ENCODE measurements at places on chromosomes 3 and 15.
A peak's percentile ranks its signal among the peaks of the same experiment; 100 is the strongest.

DNA sequence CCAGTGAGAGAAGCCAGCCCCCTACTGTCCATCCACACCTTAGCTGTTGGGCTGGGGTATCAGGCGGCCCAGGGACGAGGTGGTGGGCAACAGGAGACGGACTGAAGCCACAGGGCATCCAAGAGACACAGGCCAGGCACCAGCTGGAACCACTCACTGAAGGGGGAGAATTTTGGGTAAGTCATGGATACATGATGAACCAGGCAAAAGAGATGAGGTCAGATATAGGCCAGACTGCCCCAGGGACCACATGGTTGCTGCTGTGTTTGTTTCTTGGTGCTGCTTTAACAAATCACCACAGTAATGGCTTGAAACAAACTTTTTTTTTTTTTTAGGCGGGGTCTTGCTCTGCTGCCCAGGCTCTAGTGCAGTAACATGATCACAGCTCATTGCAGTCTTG is 66.4 kb downstream of the SEMA5B start:
- no peak for DNase-seq

- DNase-seq: no peak
Measured at GRCh38 chr3:150970665-150971324, 1.7 kb downstream of the CLRN1 start.

GRCh38 chr15:68990231-68990991 is 24.1 kb upstream of the NOX5 start:
- DNase-seq: no peak

GRCh38 chr3:44252332-44252959 is 10.8 kb downstream of the TOPAZ1 start:
- DNase-seq: no peak

GRCh38 chr15:60554494-60554893 is 75.6 kb upstream of the ICE2 start:
- DNase-seq: no peak

- DNase-seq: peak; percentile 88
Measured at GRCh38 chr15:31391687-31392671, 65.3 kb downstream of the KLF13 start.

DNA sequence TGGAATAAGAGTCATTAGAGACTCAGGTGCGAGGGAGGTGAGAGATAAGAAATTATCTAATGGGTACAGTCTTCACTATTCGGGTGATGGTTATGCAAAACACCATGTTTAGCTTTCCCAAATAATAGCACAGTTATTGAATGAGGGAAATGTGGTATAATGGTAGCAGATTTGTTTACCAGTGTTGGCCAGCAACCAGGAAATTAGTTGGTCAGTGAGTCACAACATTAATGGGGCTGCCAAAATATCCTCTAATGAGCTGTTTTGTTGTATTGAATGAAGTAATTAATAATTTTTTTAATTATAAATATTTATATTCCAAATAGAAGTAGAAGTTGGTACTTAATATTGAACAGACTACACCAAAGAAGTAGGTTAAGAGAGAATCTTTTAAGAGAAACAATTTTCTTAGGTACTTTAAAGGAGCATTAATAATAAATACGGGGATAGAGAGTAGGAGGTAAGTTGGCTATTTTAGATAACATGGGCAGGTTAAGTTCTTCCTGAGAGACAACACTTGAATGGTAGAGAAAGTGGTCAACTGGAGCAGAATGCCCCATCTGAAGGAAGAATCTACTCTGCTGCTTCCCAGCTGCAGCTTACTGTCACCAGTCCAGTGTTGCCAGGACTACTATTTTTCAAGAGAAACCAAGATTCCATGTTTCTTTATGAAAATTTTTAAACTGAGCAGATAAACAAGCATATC is 218.8 kb downstream of the UBE2E2 start:
- no peak for DNase-seq

GRCh38 chr3:50530001-50530970 is 26.9 kb upstream of the CACNA2D2 start:
- DNase-seq: no peak

GRCh38 chr15:25890529-25890928 is 27.4 kb upstream of the ATP10A start:
- DNase-seq: no peak

DNA sequence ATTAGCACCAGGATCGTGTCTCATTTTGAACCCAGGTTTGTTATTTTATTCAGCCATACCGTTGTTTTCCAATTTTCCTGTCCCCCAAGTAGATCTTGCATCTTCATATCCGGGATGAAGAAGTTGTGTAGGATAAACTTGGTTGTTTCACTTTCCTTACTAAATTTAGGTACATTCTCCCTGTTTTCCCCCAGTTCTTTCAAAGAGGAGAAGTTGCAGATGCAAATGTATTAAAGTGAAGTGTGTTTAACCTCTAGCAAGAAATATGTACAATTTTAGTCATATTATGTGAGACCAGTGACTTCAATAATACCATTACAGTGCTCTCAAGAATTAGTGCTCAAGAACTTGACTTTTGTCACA is 1.3 kb downstream of the ATXN7 start:
- DNase-seq: no peak

DNA sequence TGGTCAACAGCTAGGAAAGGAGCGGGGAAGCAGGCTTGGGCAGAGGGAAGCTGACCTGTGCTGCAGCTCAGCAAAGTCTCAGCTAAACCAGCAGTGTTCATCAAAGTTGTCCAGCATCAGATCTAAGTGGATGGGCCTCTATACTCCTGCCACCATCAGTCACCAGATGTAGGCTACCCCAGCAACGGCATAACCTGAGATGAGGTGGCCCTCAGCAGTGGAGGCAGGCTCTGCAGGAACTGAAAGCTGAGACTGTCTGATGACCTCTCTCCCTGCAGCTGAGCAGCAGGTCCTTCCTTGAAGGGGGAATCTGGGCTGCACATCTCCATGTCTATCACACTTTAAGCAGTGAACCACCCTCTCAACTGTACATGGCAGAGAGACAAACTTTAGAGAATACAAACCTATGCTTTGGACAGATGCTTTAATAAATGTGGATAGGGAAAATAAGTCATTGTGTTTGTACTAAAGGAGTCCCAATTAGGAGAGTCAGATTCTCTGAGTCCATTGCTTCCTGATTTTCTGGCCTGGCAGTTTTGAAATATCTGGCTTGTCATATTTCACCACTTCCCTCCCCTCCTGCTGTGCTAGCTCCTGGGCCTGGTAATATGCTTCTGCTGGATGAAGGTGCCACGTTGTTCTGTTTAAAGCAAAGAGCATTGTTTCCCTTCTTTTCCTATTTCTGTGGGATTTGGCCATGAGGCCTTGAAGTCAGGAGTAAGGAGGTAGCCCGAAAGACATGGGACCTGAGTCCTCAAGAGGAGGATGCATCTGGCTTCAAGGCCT is 11.1 kb upstream of the PSTPIP1 start:
- no peak for DNase-seq

DNA sequence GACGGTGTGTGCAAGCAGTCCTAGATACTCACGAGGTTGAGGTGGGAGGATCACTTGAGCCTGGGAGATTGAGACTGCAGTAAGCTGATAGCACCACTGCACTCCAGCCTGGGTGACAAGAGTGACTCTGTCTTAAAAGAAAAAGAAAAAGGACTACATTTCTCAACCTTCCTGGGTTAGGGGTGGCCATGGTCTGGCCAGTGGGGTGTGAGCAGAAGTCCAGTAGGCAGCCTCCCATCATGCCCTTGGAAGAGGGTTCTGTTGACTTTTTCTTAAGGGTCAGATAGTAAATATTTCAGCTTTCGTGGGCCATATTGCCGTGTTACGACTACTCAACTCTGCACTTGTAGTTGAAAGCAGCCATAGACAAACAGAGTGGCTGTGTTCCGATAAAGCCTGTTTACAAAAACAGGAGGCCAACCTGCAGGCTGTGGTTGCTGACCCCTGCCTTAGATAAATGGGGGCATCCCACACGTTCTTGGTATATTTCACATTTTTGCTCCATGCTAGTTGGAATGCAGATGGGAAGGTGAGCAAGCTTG is 31.0 kb upstream of the PDE8A start:
- no peak for DNase-seq

GRCh38 chr15:79863886-79864285 is 32.9 kb downstream of the MTHFS start:
- DNase-seq: no peak

GRCh38 chr3:124833710-124834332 is 53.3 kb downstream of the ITGB5 start:
- DNase-seq: no peak

GRCh38 chr3:149494022-149494758 is 19.7 kb downstream of the TM4SF4 start:
- DNase-seq: peak; percentile 44

DNA sequence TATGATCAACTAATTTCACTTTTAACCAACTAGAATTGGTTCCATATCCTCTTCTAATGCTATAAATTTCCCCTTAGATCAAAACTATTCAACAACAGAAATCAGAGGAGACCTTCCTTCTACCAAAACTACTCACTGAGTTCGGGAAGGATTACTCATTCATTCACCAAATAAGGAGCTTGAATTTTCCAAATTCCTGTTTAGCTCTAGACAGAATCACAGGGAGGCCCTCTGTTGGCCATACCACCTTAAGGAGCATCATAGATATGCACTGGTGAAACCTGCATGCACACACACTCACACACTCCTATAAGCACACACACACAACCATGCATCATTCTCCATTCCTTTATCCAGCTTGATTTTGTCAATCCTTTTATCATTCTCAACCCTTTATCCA is 49.0 kb downstream of the SUCLG2 start:
- no peak for DNase-seq

DNA sequence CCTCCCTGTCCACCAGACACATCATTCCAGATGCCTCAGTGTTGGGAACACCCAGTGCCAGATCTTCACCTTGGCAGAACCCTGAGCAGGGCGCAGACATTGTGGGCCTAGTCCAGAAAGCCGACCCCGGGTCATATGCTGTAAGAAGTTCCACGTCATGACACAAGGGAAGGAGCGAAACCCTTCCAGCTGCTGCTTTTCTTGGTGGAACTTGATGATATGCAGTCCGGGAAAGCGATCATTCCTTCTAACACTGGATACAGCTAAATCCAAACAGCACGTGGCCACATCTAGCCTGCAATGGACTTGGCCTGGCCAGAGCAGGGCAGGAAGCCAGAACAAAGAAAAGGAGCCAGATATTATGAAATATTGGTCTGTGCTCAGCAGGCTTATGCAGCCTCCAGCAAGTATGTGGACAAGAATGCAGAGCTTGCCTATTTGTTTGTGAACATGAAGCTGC is 22.0 kb downstream of the GASK1A start:
- no peak for DNase-seq

DNA sequence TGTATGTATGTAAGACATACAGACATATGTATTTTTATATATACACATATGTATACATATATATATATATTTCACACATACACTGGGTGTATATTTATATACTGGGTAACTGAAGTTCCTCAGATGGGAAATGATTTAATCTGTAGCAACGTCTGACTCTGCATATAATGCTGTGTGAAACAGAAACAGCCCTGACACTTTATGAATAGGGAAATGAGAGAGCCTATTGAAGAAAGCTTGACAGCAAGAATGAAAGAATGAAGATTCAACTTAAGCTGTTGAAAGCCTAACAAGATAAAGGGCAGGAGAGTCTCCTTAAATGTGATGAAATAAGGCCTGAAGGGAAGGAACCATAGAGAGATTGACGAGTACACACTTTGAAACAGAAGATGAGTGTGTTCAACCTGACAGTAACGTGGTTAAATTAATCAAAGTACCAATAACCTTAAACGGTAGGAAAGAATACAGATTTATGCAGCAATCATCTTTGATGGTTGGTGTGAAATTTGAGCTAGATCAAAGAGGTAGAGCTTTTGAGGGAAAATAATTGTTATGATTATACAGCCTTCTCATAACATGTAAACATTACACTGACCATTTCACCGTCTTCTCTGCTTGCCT is 169.9 kb downstream of the MECOM start:
- DNase-seq: no peak

GRCh38 chr3:14117468-14118399 is 6.9 kb downstream of the CHCHD4 start:
- no peak for DNase-seq

GRCh38 chr15:70356919-70357318 is 259.2 kb upstream of the TLE3 start:
- DNase-seq: no peak

- no peak for DNase-seq
Measured at GRCh38 chr3:57587905-57588304, 9.2 kb downstream of the ARF4 start.

- no peak for DNase-seq
Measured at GRCh38 chr15:31606931-31607497, 280.4 kb downstream of the KLF13 start.

DNA sequence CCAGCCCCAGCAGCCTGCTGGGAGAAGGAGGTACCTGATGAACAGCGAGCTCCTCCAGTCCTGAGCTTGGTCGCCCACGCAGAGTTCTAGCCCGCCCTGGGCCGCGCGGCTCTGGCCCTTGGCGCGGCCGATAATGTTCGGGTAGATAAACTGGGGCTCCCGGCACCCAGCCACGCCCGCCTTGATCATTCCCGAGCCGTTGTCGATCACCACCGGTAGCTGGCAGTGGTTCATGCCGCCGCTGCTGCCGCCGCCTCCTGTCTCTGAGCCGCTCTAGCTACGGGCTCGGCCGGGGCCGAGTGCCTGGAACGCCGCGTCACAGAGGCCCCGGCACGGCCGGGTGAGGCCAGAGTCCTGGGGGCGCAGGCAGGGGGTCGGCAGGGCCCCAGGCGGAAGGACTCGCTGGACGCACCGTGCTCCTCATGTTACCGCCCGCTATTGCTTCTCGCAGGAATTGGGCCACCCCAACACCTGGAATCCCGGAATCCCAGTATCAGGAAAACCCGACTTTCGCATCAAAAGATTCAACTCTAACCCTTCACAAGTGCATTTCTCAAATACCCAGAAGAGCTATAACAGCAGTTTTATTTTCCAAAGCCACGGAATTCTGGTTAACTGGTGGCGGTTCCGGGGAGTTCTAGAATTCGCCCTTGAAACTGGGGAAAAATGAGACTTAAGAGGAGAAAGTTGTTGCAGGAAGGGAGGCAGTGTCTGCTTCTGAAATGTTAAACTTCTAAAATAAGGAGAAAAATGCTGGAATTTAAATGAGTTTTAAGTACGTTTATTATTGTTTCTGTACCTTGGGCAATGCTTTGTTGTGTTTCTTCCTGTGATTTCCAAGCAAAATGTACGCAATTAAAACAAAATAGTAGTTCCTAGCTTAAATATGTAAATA is at the start of gene ACTRT3:
TSS of gene ACTRT3 (minus strand) at position 275 of the 895 bp plus-strand sequence. CDS start at position 234, 41 bp downstream.
- peak; percentile 69 for DNase-seq

- no peak for DNase-seq
Measured at GRCh38 chr3:54988302-54988837, 60.5 kb upstream of the LRTM1 start.
